ENCODE measurements at places on chromosomes 11 and 22. TPM values are rescaled to one million over a fixed set of nuclear protein-coding genes. Genes with fewer than 3 reads are reported as not detected.
A peak's percentile ranks its signal among the peaks of the same experiment; 100 is the strongest.

GRCh38 chr11:94043241-94043640, 22.1 kb downstream of the HEPHL1 start:
- H3K36me3 ChIP-seq = no peaks in the 10 kb centered on the region
- DNase-seq = no peak
- no peaks in the 10 kb centered on the region for H3K4me1 ChIP-seq
- H3K27ac ChIP-seq = no peak overlapping the region
- H3K27me3 ChIP-seq = peaks cover 11% of the 10 kb centered on the region

- H3K27me3 ChIP-seq = no peaks in the 10 kb centered on the region
- H3K27ac ChIP-seq = no peak overlapping the region
- H3K4me3 ChIP-seq = no peak overlapping the region
Observed at GRCh38 chr11:2566223-2567025, 121.6 kb downstream of the KCNQ1 start.

- H3K36me3 ChIP-seq = no peaks in the 10 kb centered on the region
- H3K27me3 ChIP-seq = no peaks in the 10 kb centered on the region
- no peaks in the 10 kb centered on the region for H3K4me1 ChIP-seq
- DNase-seq = no peak
- H3K27ac ChIP-seq = no peak overlapping the region
Observed at GRCh38 chr11:115961159-115962003, 457.2 kb upstream of the CADM1 start.

DNA sequence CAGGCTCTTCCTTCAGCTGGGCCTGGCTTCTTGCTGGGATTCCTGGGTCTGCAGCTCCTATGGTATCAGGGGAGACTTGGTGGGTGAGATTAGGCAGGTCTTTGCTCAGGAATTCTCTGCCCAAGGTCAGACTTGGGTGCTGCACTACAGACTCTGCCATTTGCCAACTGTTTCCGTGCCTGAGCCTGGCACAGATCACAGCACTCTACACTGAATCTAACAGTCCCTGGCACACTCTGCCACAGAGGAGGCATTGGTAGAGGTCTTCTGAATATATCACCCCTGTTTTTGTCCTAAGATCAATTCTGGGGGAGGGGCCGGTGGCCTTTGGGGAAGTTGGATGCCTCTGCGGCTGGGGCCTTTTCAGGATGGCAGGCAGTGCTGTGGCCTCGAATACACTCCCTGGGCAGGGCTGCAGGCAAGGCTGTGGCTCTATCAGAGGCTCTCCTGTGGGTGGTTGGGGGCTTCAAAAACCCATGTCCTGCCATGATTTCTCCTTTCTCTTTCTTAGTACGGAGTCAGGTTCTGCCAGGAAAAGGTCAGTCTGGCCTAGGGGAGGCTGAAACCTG, 115.0 kb upstream of the NARS2 start:
- H3K4me1 ChIP-seq = peaks cover 6% of the 10 kb centered on the region
- DNase-seq = no peak
- no peak overlapping the region for H3K4me3 ChIP-seq
- H3K27me3 ChIP-seq = no peaks in the 10 kb centered on the region

- no peak overlapping the region for H3K4me3 ChIP-seq
- no peak overlapping the region for H3K27ac ChIP-seq
- no peak for DNase-seq
Observed at GRCh38 chr11:11948242-11948947, 60.0 kb downstream of the DKK3 start.

DNA sequence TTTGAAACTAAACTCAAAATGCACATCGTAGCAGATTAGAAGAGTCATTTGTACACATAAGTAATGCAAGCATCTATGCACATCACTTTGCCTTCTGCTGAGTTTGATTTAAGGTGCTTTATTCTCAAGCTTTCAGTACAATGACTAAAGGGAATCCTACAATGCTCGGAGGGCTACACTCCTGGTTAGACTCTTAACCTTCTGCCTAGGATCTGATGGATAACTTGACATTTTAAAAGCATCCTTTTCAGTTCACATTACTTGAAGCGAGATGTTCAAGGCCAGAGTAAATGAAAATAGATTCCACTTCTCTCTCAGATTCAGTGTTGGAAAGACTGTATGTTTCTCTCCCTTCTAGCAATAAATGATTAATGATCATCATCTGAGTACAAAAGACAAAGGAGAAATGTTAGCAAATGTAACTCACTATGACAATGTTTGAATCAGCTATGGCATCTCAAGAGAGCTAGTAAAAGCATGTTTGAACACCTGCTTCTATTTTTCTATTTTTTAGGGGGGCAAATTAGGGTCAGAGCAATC, 259.2 kb upstream of the ANO3 start:
- H3K4me1 ChIP-seq = no peaks in the 10 kb centered on the region
- DNase-seq = no peak
- H3K4me3 ChIP-seq = no peak overlapping the region

DNA sequence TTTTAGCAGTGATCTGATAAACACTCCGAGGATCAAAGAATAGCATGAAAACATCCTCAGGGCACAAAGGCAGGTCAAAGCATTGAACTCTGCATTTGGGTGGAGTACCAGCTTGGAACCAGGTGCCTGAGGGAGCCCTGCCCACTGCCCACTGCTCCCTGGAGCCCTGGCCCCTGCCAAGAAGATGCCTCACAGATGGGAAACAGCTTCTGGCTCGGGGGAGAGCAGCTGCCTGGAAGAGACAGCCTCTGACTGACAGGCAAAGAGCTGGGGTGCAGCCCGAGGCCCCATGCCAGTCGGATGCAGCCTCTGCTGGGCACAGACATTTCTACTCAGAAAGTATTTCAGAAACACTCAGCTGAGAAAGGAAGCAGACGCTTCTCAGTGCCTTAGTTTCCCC, 13.2 kb downstream of the LMO1 start:
- DNase-seq = no peak
- H3K4me1 ChIP-seq = no peaks in the 10 kb centered on the region
- H3K4me3 ChIP-seq = no peak overlapping the region

GRCh38 chr11:13939961-13940906, 22.3 kb upstream of the SPON1 start:
- no peak overlapping the region for H3K4me3 ChIP-seq
- peak overlapping the region; percentile 12 for H3K27ac ChIP-seq
- peaks cover 22% of the 10 kb centered on the region for H3K4me1 ChIP-seq
- H3K27me3 ChIP-seq = no peaks in the 10 kb centered on the region
- peak; percentile 47 for DNase-seq

GRCh38 chr22:39317084-39317774, 2.2 kb downstream of the RPL3 start:
- peaks cover 15% of the 10 kb centered on the region for H3K4me1 ChIP-seq
- peak overlapping the region; percentile 100 for H3K27ac ChIP-seq
- H3K27me3 ChIP-seq = no peaks in the 10 kb centered on the region
- H3K36me3 ChIP-seq = peaks cover 83% of the 10 kb centered on the region

DNA sequence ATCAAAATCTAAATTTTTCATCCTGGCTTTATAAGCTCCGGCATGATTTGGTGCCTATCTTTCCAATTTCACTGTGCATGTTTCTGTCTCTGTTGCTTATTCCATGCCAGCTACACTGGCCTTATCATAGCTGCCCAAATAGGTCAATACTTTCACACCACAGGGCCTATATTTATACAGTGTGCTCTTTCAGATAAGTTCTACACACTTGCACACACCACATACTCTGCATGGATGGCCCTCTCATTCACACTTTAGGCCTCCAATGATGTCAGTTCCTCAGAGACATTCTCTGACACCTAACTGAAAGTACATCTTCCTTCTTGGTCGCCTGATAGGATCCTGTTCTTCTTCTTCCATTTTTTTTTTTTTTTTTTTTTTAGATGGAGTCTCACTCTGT, 7.0 kb downstream of the ALG8 start:
- peak overlapping the region; percentile 32 for H3K27ac ChIP-seq
- no peaks in the 10 kb centered on the region for H3K4me1 ChIP-seq
- H3K27me3 ChIP-seq = no peaks in the 10 kb centered on the region

DNA sequence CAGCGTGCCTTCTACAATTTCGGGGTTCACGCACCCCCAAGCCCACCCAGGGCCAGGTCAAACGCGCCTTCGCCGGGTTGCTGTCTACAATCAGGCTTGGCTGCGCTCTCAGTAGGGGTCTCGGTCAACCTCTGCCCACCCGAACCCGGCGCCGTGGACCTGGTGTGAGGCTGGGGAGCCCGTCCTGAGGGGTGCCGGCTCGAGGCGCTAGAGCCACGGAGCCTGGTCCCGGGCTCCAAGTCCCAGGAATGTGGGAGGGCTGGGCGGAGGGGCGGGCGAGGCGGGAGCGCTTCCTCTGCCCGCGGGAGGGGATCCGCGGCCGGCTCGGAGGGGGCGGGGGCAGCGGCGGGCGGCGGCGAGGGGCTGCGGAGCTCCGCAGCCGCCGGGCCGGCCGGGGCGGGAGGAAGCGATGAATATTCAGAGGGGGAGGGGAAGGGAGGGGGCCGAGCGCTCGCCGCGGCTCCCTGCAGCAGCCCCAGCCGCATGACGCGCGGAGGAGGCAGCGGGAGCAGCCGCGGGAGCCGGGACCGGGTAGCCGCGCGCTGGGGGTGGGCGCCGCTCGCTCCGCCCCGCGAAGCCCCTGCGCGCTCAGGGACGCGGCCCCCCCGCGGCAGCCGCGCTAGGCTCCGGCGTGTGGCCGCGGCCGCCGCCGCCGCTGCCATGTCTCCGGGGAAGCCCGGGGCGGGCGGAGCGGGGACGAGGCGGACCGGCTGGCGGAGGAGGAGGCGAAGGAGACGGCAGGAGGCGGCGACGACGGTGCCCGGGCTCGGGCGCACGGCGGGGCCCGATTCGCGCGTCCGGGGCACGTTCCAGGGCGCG, at the start of gene PTPRJ:
Gene PTPRJ, plus strand, starts transcription at position 472 of the 819 bp plus-strand sequence. CDS start 354 bp downstream, outside the sequence.
- H3K36me3 ChIP-seq = no peaks in the 10 kb centered on the region
- no peak for DNase-seq
- no peaks in the 10 kb centered on the region for H3K4me1 ChIP-seq
- H3K27me3 ChIP-seq = peaks cover 12% of the 10 kb centered on the region
- H3K4me3 ChIP-seq = peak within 1 kb of the TSS; percentile 54

GRCh38 chr11:58395581-58395980, 11.1 kb downstream of the OR5B3 start:
- H3K27me3 ChIP-seq = no peaks in the 10 kb centered on the region
- no peaks in the 10 kb centered on the region for H3K36me3 ChIP-seq
- H3K4me1 ChIP-seq = peaks cover 10% of the 10 kb centered on the region
- no peak overlapping the region for H3K27ac ChIP-seq
- H3K4me3 ChIP-seq = no peak overlapping the region

GRCh38 chr22:43570531-43571165, 158.8 kb downstream of the MPPED1 start:
- no peaks in the 10 kb centered on the region for H3K4me1 ChIP-seq
- H3K4me3 ChIP-seq = no peak overlapping the region
- H3K27ac ChIP-seq = no peak overlapping the region
- no peaks in the 10 kb centered on the region for H3K36me3 ChIP-seq

Gene MAJIN
- total RNA-seq = not detected

Gene C22orf42
- not detected for total RNA-seq

Gene GAL
- total RNA-seq = not detected

Gene B3GAT1
- not detected for total RNA-seq

All from MCF 10A (cell line).